ENCODE measurements at places on chromosomes 2 and 18.

- DNase-seq = no peak
Measured at GRCh38 chr2:85011747-85012146, 40.8 kb downstream of the KCMF1 start.

- DNase-seq = no peak
Measured at GRCh38 chr2:176959614-176960013, 253.0 kb upstream of the HNRNPA3 start.

DNA sequence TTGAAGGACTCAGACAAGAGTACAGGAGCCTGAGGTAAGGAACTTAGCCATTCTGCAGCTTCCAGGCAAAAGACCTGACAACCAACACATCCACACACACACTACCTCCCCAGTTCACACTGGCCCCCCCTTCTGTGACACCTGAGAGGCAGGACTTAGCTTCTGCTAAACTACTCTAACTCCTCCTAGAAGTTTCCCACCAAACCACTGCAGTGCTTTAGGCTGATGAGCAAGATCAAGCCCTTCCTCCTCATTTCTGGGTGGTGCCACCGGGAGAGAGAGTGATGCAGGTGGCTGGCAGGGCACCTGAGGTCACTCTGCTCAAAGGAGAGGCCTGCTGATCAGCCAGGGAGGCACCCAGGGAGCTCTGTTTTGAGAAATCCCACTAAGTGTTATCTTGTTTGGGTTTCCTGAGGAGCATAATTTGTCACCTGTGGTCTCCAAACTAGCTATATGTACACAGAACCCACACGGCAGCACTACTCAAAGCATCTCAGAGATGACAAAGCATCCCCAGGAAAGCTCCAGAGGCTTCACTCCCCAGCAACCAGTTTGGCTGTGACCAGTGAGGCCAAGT, 188.4 kb downstream of the MYO5B start:
- DNase-seq = no peak

- DNase-seq = no peak
Measured at GRCh38 chr2:64804651-64805050, 150.9 kb upstream of the SERTAD2 start.

DNA sequence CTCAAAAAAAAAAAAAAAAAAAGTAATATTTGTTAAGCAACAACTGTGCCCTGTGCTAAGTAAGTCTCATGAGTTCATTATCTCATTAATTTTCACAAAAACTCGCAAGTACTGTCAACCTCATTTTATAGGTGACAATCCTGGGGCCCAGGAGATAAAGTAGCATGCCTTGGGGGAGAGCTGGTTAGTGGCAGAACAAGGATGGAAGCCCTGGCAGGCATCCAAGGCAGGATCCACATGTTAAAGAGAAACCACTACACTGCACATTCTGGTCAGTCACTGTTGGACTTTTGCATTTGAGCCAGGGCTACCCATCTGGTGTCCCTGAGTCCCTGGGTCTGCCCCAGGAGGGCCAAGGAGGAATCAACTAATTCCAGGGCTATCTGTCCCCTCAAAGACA, 54.6 kb downstream of the ZFP36L2 start:
- no peak for DNase-seq

DNA sequence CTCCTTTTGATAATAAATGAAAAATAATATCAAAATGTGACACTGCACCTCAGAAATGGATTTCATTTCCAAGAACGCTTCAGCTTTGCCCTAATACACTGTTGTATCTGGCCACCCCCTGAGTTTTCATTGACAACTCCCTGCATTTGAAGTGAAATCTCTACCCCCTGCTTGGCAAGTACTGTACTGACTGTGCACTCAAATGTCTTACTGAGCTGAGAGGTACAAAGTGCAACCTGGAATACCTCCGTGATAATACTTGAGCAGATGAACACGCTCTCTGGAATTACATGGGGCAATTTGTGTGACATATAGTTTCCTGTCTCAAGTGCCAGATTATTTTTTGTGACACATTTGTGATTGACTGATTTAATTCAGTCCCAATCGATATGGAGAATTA, 231.1 kb downstream of the LRP1B start:
- no peak for DNase-seq
